A549 treated with RU486 at 1 μM for 4 hours (cell line): ENCODE measurements at places on chromosomes 16 and 17. TPM values are rescaled to one million over a fixed set of nuclear protein-coding genes. Genes with fewer than 3 reads are reported as not detected.

The CES5A gene
- not detected in 5 replicates for total RNA-seq

The ZNF205 gene
- total RNA-seq, result 9.2 to 14.3 TPM (median 13.2 TPM) in 5 replicates

The CMTM2 gene
- total RNA-seq, result not detected in 5 replicates

The BIRC5 gene
- 100.0 to 113 TPM (median 108 TPM) in 5 replicates for total RNA-seq

The PLA2G10 gene
- total RNA-seq, result 0.21 to 0.31 TPM in 2 of 5 replicates, not detected in the others

The MSL1 gene
- total RNA-seq, result 54.9 to 64.4 TPM (median 62.7 TPM) in 5 replicates
